ENCODE measurements at places on chromosomes 13 and 19. TPM values are rescaled to one million over a fixed set of nuclear protein-coding genes. Genes with fewer than 3 reads are reported as not detected.

- DNase-seq, result no peak
Observed at GRCh38 chr13:95492044-95492801, 60.3 kb upstream of the CLDN10 start.

GRCh38 chr19:4414144-4414799 is 11.8 kb downstream of the CHAF1A start:
- DNase-seq, result no peak

- peak; percentile 26 for DNase-seq
Observed at GRCh38 chr19:44055870-44056269, 4.0 kb downstream of the ZNF223 start.

SCN1B gene
- 8.1 TPM for total RNA-seq
